ENCODE measurements at places on chromosomes 5 and 9.

- H3K36me3 ChIP-seq: no peaks in the 10 kb centered on the region
- H3K4me3 ChIP-seq: no peak overlapping the region
- no peak overlapping the region for H3K27ac ChIP-seq
- H3K27me3 ChIP-seq: no peaks in the 10 kb centered on the region
- H3K4me1 ChIP-seq: no peaks in the 10 kb centered on the region
These were observed 39.6 kb downstream of the TJP2 start for GRCh38 chr9:69213647-69214046.

DNA sequence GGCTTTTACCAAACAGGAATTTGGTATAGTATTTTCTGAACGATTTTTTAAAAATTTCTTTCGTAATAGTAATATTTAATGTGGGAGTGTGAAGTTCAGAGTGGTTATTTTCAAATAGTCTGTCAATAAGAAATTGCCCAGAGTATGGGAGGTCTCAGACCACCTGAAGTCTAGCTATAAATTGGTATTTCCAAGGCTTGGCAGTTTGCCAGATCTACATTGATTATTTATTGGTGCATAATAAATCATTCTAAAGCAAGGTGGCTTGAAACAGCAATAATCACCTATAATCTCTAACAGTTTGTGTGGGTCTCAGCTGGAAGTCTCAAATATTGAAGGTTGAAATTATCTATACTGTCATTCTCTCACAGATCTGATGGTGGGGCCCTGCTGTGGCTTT, 118.5 kb downstream of the PRR16 start:
- H3K4me1 ChIP-seq: no peaks in the 10 kb centered on the region
- no peaks in the 10 kb centered on the region for H3K36me3 ChIP-seq
- no peaks in the 10 kb centered on the region for H3K27me3 ChIP-seq
- no peak overlapping the region for H3K27ac ChIP-seq
- no peak overlapping the region for H3K4me3 ChIP-seq

DNA sequence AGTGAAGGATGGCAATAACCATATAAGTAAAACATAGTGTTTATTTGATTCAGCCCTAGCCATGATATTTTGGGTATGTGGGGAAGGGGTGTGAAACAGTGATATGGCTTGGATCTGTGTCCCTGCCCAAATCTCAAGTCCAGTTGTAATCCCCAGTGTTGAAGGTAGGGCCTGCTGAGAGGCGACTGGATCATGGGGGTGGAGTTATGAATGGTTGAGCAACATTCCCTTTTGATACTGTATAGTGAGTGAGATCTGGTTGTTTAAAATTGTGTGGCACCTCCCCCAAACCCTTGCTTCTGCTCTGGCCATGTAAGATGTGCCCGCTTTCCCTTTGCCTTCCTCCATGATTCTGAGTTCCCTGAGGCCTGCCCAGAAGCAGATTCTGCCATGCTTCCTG, 1804.6 kb downstream of the MAT2B start:
- H3K27ac ChIP-seq: no peak overlapping the region
- H3K36me3 ChIP-seq: no peaks in the 10 kb centered on the region
- H3K27me3 ChIP-seq: no peaks in the 10 kb centered on the region
- H3K4me1 ChIP-seq: no peaks in the 10 kb centered on the region
- H3K4me3 ChIP-seq: no peak overlapping the region

DNA sequence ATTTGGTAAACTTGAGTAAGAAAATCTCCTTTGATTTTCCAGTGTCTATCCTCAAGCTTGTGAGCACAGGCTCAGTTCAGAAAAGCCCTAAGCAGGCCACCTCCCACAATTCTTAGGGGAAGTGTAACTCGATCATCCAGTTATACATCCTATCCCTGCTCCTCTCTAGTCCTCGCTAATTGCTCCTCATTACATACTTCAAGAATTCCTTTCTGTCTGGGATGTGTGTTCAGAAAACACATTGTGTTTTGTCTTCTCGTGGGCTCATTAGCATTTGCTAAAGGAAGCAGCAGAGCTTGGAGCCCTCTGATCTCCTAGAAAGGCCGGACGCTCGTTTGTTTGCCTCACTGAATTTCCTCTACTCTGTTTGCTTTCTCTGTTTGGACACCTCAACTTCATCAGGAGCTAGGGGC, 268.2 kb upstream of the RFX3 start:
- no peak overlapping the region for H3K27ac ChIP-seq
- peaks cover 2% of the 10 kb centered on the region for H3K27me3 ChIP-seq

GRCh38 chr9:109335929-109336328, 15.1 kb upstream of the EPB41L4B start:
- H3K4me1 ChIP-seq: no peaks in the 10 kb centered on the region
- no peak for DNase-seq
- no peaks in the 10 kb centered on the region for H3K36me3 ChIP-seq
- H3K4me3 ChIP-seq: no peak overlapping the region

DNA sequence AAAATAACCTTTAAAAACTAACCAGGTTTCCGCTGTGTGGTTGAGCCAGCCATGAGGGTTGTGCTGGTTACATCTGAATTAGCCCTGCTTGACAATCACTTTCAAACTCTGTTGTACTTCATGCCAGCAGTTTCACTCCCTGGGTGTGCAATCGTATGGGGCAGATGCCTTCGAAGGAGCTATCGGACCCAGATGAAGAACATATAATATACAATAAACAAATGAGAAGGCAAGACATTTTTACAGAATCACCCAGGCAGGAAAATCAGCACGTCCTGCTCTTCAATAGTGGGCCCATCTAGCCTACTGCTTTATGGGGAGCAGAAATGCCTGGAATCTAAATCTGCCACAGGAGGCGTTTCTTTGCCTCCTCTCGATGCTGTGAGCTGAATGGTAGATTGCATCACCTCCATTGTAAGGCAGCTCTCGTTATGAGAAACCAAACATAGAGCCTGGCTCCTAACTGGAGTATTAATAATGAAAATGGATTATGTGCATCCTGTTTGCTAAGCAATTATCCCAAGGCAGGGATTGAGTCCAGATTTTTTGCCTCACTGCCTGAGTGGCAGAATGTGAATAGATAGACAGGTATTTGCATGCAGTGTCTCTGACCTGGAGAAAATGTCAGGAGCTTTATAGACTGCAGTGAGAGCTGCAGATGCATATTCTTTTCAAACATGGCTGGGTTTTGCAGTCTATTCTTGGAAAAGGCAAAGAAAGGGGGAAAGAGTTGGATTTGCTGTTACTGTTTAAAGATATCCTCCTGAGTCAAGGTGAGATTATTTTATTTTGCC, 143.3 kb upstream of the SMARCA2 start:
- no peak overlapping the region for H3K4me3 ChIP-seq
- H3K4me1 ChIP-seq: no peaks in the 10 kb centered on the region
- H3K36me3 ChIP-seq: no peaks in the 10 kb centered on the region

GRCh38 chr5:5384660-5385330, 37.7 kb upstream of the ICE1 start:
- H3K27ac ChIP-seq: no peak overlapping the region
- H3K4me3 ChIP-seq: no peak overlapping the region
- H3K4me1 ChIP-seq: no peaks in the 10 kb centered on the region
- H3K36me3 ChIP-seq: no peaks in the 10 kb centered on the region
- H3K27me3 ChIP-seq: no peaks in the 10 kb centered on the region

DNA sequence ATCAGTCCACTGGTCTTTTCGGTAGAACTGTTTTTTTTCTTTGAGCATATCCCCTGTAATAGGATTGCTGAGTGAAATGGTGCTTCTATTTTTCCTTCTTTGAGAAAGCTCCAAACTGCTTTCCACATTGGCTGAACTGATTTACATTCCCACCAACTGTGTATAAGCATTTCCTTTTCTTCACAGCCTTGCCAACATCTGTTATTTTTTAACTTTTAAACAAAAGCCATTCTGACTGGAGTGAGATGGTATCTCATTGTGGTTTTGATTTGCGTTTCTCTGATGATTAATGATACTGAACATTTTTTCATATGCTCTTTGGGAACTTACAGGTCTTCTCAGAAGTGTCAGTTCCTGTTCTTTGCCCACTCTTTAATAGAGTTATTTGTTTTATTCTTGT, 764.7 kb downstream of the MTRR start:
- DNase-seq: no peak
- H3K4me1 ChIP-seq: no peaks in the 10 kb centered on the region
- H3K27me3 ChIP-seq: no peaks in the 10 kb centered on the region
- no peaks in the 10 kb centered on the region for H3K36me3 ChIP-seq
- no peak overlapping the region for H3K4me3 ChIP-seq
- H3K27ac ChIP-seq: no peak overlapping the region

- no peak overlapping the region for H3K4me3 ChIP-seq
- H3K27me3 ChIP-seq: no peaks in the 10 kb centered on the region
- no peaks in the 10 kb centered on the region for H3K4me1 ChIP-seq
- no peak for DNase-seq
- H3K36me3 ChIP-seq: no peaks in the 10 kb centered on the region
These were observed 159.3 kb upstream of the TARS1 start for GRCh38 chr5:33281431-33281843.

- DNase-seq: no peak
- no peaks in the 10 kb centered on the region for H3K27me3 ChIP-seq
- no peak overlapping the region for H3K4me3 ChIP-seq
- no peaks in the 10 kb centered on the region for H3K4me1 ChIP-seq
- no peak overlapping the region for H3K27ac ChIP-seq
These were observed 455.2 kb downstream of the DTWD2 start for GRCh38 chr5:118533156-118533555.

DNA sequence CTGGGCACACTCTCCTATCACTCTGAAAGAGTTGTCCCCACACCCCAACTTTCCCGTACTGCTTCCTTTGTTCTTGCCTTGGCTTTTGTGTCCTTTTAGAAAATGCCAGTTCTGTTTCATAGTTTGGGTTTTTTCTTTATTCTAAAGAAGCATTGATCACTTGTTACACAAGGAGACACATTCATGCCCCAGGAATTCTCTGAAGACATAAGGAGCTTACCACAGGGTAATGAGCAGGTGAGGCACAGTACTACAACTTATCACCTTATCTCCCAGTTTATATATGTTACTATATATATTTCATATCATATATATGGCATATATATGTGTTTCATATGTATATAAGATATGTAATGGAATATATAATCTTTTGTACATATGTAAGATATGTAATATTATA, 6.5 kb upstream of the SSBP2 start:
- peaks cover 14% of the 10 kb centered on the region for H3K4me1 ChIP-seq
- no peak overlapping the region for H3K27ac ChIP-seq
- H3K27me3 ChIP-seq: peaks cover 6% of the 10 kb centered on the region
- H3K4me3 ChIP-seq: no peak overlapping the region
- no peak for DNase-seq
